Left lung (tissue), 14 donors: ENCODE measurements at places on chromosomes 2 and 18. TPM values are rescaled to one million over a fixed set of nuclear protein-coding genes. Genes with fewer than 3 reads are reported as not detected.

GRCh38 chr2:59461127-59461526 lies 1092.3 kb downstream of the BCL11A start:
- H3K36me3 ChIP-seq = no peaks in the 10 kb centered on the region
- H3K27ac ChIP-seq = no peak overlapping the region
- H3K4me3 ChIP-seq = no peak overlapping the region
- H3K27me3 ChIP-seq = no peaks in the 10 kb centered on the region
- no peak for DNase-seq

DNA sequence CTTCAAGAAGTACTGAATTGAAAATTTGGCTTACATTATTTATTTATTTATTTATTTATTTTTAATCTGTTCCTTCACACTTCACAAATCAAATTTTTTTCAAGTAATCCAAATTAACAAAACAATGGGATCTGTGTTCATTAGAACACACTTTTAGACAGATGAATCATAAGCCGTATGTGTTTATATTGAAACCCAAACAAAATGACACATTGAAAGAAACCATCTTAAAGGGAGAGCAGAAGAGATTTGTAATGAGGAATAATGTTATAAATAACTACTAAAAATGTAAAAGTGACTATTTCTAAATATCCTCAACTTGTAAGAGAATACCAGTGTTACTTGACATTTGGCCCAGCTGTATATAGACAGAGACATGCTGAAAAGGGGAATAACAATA lies 991.0 kb upstream of the CHAC2 start:
- no peaks in the 10 kb centered on the region for H3K36me3 ChIP-seq
- DNase-seq = no peak

- no peak for DNase-seq
- no peaks in the 10 kb centered on the region for H3K36me3 ChIP-seq
- peaks cover 19% of the 10 kb centered on the region for H3K4me1 ChIP-seq
- no peak overlapping the region for H3K27ac ChIP-seq
- no peaks in the 10 kb centered on the region for H3K27me3 ChIP-seq
These were observed 75.6 kb upstream of the APCDD1 start for GRCh38 chr18:10378688-10379420.

The PJVK gene
- 2.7 TPM for total RNA-seq

DNA sequence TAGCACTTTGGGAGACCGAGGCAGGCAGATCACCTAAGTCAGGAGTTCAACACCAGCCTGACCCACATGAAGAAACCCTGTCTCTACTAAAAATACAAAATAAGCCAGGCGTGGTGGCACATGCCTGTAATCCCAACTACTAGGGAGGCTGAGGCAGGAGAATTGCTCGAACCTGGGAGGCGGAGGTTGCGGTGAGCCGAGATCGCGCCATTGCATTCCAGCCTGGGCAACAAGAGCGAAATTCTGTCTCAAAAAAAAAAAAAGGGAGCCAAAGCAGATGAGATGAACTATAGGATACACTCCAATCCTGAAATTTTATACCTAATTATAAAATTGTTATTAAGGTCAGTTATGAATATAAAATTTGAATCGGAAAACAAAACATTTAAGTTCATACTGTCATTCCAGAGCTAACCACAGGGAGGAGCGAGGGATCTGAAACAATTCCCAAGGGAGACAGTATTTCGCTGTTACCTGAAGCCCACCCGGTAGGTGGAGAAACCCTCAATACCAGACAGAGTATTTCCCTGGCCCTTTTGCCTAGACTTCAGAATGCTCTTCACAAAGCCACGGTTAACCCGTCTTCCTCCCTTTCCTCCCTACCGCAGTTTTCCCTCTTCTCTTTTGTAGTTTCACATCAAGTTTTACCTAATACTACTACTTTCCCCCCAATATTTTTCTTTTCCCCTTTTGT lies 1.4 kb downstream of the PPM1G start:
- peak overlapping the region; percentile 100 for H3K4me3 ChIP-seq
- H3K36me3 ChIP-seq = peaks cover 16% of the 10 kb centered on the region
- no peaks in the 10 kb centered on the region for H3K27me3 ChIP-seq
- no peak for DNase-seq

The UGT1A1 gene
- total RNA-seq = not detected

- no peak overlapping the region for H3K27ac ChIP-seq
- H3K27me3 ChIP-seq = no peaks in the 10 kb centered on the region
- H3K36me3 ChIP-seq = no peaks in the 10 kb centered on the region
- no peak overlapping the region for H3K4me3 ChIP-seq
- H3K4me1 ChIP-seq = no peaks in the 10 kb centered on the region
These were observed 104.8 kb downstream of the CABYR start for GRCh38 chr18:24243677-24244076.

GRCh38 chr2:173044686-173045085 lies 31.0 kb upstream of the MAP3K20 start:
- no peaks in the 10 kb centered on the region for H3K27me3 ChIP-seq
- H3K4me3 ChIP-seq = no peak overlapping the region
- H3K36me3 ChIP-seq = no peaks in the 10 kb centered on the region
- peaks cover 11% of the 10 kb centered on the region for H3K4me1 ChIP-seq
- DNase-seq = no peak

DNA sequence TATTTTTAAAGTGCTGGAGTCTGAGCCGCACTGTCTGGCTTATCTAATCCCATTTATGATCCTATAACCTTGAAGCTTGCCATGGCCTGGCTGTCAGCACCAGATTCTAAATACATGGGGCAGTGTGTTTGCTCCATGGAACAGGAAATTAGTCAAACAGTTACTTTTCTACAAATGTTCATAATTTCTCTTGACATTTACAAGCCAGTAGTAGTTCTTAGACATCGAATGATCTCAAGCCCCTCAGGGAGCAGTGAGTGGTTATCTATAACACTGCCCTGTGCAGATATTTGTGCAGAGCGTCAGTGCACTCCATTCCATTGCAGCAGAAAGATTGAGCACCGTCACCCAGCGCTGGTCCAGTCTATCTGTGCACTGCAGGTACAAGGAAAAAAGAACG lies 205.2 kb downstream of the AGPS start:
- no peak overlapping the region for H3K27ac ChIP-seq
- H3K4me1 ChIP-seq = peaks cover 3% of the 10 kb centered on the region
- no peaks in the 10 kb centered on the region for H3K27me3 ChIP-seq

DNA sequence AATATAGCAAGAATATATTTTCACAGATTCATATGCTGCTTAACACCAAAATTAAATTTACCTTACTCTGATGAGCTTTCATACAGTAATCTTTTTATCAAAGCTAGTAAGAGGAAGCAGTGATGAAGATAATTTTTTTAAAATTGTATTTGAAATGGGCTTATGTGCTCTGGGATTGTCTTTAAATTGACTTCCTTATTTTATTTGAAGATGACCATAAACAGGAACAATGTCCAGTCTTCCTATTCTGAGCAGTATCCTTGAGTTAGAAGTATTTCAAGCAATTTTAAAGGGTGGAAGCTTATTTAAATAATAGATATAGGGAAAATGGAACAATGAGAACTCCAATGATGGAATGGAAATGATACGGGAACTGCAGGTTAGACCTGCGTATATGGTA lies 211.6 kb downstream of the MCFD2 start:
- no peaks in the 10 kb centered on the region for H3K36me3 ChIP-seq
- peaks cover 59% of the 10 kb centered on the region for H3K4me1 ChIP-seq
- H3K4me3 ChIP-seq = no peak overlapping the region
- no peaks in the 10 kb centered on the region for H3K27me3 ChIP-seq

GRCh38 chr18:5452943-5453443 lies 90.8 kb downstream of the EPB41L3 start:
- no peak overlapping the region for H3K27ac ChIP-seq
- peaks cover 8% of the 10 kb centered on the region for H3K4me1 ChIP-seq
- DNase-seq = no peak
- H3K27me3 ChIP-seq = no peaks in the 10 kb centered on the region
- no peak overlapping the region for H3K4me3 ChIP-seq

The LHCGR gene
- total RNA-seq = 0.13 TPM

GRCh38 chr2:113135317-113135716 lies 7.9 kb downstream of the IL1RN start:
- peaks cover 13% of the 10 kb centered on the region for H3K4me1 ChIP-seq
- peaks cover 39% of the 10 kb centered on the region for H3K36me3 ChIP-seq
- no peak for DNase-seq
- H3K27me3 ChIP-seq = no peaks in the 10 kb centered on the region
- no peak overlapping the region for H3K27ac ChIP-seq

The CNTNAP5 gene
- total RNA-seq = not detected

DNA sequence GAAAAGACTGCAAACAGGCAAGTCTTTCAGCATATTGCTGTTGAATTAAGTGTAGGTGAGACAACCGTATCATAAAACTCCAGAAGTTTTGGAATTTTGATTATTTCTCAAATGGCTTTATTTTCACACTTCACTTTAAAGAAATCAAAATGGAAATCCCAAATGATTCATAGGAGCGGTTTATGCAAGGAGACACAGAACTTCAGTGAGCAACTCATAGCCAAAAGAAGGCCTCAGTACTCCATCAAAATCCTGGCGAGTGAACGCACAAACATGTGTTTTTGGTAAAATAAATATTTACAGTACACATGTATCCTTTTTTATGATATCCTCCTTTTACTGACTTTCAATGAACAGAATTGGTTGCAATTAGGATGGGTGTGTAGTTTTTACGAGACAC lies 140.4 kb upstream of the APCDD1 start:
- no peaks in the 10 kb centered on the region for H3K4me1 ChIP-seq
- H3K36me3 ChIP-seq = no peaks in the 10 kb centered on the region
- DNase-seq = no peak
- H3K4me3 ChIP-seq = no peak overlapping the region
- H3K27me3 ChIP-seq = no peaks in the 10 kb centered on the region
- H3K27ac ChIP-seq = no peak overlapping the region

The GGCX gene
- total RNA-seq = 71.8 TPM

- no peaks in the 10 kb centered on the region for H3K4me1 ChIP-seq
- H3K27ac ChIP-seq = no peak overlapping the region
- no peak overlapping the region for H3K4me3 ChIP-seq
- no peaks in the 10 kb centered on the region for H3K36me3 ChIP-seq
These were observed 2.1 kb downstream of the ASTL start for GRCh38 chr2:96136129-96136720.
